ENCODE measurements at places on chromosomes 6 and 20.

DNA sequence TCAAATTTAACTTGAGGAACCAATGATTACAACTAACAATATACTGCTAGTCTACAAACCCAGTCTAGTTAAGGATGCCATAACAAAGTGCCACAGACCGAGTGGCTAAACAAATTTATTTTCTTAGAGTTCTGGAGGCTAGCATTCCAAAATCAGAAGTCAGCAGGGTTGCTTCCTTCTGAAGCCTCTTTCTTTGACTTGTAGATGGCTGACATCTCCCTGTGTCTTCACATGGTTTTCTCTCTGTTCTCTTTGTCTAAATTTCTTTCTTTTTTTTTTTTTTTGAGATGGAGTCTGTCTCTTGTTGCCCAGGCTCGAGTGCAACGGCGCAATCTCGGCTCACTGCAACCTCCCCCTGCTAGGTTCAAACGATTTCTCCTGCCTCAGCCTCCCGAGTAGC is 56.1 kb downstream of the NCOA3 start:
- DNase-seq: no peak

- no peak for DNase-seq
These were observed 27.3 kb downstream of the RIN2 start for GRCh38 chr20:19785173-19785982.

GRCh38 chr6:75386050-75386770 is 101.6 kb upstream of the TMEM30A start:
- no peak for DNase-seq

- DNase-seq: no peak
These were observed 18.1 kb upstream of the BMP6 start for GRCh38 chr6:7707787-7708186.

- no peak for DNase-seq
These were observed 39.3 kb downstream of the NINL start for GRCh38 chr20:25546048-25546447.

DNA sequence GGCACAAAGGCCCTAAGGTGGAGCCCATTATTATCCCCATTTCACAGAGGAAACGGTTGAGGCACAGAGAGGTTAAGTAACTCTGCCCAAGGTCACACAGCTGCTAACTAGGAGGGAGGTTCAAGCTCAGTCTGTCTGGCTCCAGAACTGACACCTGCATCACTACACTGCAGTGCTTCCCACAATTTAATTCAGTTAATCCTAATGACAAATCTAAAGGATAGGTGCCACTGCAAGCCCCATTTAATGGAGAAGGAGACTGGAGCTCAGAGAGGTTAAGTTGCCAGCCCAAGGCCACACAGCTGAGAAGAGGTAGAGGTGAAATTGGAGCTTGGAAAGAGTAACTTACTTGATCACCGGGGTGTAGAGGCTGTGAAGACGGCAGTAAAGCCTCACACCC is 148.8 kb downstream of the PREX1 start:
- no peak for DNase-seq

DNA sequence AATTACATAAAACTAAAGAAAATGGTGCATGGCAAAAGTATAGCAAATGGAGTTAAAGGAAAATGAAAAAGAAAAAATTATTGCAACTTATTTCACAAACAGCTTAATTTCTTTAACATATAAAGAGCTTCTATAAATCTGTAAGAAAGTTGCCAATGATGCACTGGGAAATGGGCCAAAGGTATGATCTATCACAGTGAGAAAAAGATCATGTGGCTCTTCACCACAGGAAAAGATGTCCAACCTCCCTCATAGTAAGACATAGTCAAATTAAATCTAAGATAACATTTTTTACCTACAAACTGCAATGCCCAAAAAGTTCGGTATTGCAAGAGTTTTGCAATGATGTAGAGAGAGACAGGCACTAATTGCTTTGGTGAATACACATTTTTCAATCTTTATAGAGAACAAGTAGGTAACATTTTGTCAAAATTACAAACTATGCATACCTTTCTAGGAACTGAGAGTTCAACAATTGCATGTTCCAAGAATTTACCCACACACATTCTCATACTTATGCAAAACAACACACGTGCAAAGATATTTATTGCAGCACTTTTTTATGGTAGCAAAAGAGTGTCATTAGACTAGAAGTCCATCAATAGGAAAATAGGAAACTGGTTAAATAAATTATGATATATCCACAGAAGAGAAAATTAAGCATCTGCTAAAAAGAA is 372.6 kb downstream of the QKI start:
- no peak for DNase-seq

DNA sequence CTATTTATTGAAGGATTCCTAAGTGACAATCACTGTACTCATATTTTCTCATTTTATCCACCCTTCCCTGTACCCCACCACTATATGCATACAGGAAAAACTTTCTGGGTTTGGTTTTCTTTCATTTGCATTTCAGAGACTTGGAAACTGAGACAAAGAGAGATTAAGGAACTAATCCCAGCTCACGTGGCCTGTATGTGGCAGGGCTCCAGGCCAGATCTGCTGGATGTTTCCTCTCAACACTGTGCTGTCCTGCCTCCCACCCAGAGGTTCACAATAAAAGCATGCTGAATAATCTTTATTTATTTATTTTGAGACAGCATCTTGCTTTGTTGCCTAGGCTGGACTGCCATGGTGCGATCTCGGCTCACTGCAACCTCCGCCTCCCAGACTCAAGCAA is 50.2 kb downstream of the CEP162 start:
- DNase-seq: no peak

DNA sequence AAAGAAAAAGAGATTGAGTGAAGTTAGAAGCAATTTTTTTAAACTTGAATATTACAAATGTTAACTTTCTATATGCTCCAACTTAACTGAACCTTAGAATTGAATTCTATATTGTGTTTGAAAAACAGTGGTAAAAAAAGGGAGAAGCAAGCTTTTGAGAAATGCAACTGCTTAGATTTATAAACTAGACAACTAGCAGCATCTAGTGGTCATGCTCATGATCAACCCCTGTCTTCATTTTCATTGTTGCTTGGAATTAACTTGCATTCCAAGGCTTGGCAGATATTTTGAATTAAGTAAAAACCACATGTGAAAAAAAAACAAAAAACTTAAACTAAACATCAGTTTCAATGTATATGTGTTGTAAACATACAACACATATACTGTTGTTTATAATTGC is 113.1 kb downstream of the C6orf58 start:
- DNase-seq: no peak

GRCh38 chr6:148851683-148852556 is 105.1 kb downstream of the UST start:
- DNase-seq: no peak

GRCh38 chr6:125099211-125100073 is 54.1 kb upstream of the TPD52L1 start:
- peak; percentile 36 for DNase-seq

DNA sequence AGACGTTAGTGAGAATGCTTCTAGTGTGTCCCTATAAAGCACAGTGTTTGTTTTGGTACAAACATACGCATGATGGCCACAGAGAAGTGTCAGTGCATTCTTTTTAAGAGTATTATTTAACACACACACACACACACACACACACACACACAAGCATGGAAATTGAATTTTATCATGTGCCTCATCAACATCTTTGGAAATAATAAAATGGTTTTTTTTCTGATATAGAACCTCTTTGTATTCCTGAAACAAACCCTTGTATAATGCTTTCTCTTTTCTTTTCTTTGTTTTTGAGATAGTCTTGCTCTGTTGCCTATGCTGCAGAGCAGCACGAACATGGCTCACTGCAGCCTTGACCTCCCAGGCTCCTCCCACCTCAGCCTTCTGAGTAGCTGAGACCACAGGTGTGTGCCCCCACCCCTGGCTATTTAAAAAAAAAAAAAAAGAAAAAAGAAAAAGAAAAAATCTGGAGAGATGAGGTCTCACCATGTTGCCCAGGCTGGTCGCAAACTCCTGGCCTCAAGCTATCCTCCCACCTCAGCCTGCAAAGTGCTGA is 116.2 kb upstream of the SYNDIG1 start:
- no peak for DNase-seq

DNA sequence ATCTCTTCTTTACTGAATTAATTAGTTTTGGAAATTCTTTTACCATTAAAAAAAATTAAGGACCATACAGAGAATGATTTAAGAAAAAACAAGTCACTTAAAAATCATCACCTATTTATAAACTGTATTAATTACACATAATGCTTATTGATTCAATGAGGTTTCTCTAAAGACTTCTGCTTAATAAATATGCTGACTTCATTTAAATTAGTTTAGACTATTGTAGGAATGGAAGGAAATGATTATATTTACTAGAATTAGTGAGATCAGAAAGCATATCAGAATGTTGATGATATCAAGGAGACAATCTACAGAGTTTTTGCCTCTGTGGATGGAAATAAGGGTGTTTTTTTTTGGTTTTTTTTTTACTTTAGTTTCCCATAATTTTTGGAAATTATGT is 34.6 kb upstream of the SMIM28 start:
- no peak for DNase-seq

All from stimulated activated CD4-positive, alpha-beta T cell treated with anti-CD3 and anti-CD28 coated beads, Interleukin-2, amount 100 ng/mL, for 24 hours (primary cell).